ENCODE measurements at places on chromosomes 11 and 22.
A peak's percentile ranks its signal among the peaks of the same experiment; 100 is the strongest.

GRCh38 chr11:41334007-41334933 lies 125.2 kb downstream of the LRRC4C start:
- DNase-seq: no peak

- peak; percentile 56 for DNase-seq
Measured at GRCh38 chr11:71252770-71253730, 673 bp upstream of the SHANK2 start.

DNA sequence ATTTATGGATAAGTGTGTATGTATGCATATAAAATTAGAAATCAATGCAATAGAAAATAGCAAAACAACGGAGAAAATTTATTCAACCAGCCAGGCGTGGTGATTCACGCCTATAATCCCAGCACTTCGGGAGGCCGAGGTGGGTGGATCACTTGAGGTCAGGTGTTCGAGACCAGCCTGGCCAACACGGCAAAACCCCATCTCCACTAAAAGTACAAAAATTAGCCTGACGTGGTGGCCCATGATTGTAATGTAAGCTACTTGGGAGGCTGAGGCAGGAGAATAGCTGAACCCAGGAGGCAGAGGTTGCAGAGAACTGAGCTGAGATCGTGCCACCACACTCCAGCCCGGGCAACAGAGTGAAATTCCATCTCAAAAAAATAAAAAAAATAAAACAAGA lies 5.5 kb downstream of the KRTAP5-6 start:
- no peak for DNase-seq

DNA sequence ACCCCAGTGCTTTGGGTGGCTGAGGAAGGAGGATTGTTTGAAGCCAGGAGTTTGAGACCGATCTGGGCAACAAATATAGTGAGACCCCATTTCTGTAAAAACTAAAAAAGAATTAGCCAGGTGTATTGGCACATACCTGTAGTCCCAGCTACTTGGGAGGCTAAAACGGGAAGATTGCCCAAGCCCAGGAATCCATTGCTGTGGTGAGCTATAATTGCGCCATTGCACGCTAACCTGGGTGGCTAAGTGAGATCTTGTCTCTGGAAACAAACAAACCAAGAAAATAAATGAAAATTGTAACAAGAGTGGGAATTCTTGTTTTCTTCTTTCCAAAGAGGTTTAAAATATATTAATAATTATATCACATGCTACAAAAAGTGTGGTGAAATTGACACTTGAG lies 52.9 kb downstream of the DEPDC5 start:
- DNase-seq: no peak

GRCh38 chr22:24442352-24442744 lies 14.9 kb downstream of the ADORA2A start:
- no peak for DNase-seq

GRCh38 chr11:61034704-61035525 lies 63.4 kb downstream of the CD6 start:
- no peak for DNase-seq

DNA sequence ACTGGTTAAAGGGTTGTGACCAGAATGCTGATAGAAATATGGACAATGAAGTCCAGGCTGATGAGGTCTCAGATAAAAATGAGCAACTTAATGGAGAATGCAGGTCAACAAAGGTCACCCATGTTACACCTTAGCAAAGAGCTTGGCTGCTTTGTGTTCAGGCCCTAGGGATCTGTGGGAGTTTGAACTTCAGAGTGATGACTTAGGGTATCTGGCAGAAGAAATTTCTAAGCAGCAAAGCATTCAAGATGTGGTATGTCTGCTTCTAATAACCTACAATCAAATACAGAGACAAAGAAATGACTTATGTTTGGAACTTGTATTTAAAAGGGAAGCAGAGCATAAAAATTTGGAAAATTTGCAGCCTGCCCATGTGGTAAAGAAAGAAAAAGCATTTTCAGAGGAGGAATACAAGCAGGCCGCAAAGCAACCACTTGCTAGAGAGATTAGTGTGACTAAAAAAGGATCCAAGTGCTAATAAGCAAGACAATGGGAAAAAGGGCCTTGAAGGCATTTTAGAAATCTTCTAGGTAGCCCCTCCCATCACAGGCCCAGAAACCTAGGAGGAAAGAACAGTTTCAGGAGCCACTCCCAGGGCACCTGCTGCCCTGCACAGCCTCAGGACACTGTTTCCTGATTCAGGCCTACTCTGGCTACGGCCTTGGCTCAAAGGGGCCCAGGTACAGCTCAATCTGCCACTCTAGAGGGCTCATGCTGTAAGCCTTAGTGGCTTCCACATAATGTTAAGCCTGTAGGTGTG lies 41.3 kb downstream of the TNKS1BP1 start:
- DNase-seq: no peak

DNA sequence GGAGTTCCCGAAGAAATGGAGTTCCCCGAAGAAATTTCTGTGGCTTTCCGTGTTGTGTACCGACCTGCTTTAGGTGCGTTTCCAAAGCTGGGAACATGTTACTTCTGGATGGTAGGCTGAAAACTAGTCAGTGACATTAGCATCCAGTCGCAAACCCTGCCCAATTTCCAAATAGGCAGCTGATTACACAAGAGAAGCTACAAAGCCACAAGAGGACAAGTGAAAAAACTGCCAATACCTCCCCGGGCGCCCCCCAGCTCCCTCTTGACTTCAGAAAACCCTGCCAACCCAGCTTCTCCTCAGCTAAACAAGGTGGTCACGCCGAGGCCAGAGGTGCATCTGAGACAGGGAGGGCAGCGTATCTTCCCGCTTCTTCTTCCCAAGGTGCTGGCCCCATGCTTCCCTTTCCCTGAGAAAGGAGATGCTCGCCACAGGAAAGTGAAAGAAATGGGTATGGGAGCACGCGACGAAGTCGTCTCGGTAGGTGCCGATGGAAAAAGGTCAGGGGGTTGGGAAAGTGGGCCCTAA lies 551 bp downstream of the AGBL2 start:
- DNase-seq: peak; percentile 21

DNA sequence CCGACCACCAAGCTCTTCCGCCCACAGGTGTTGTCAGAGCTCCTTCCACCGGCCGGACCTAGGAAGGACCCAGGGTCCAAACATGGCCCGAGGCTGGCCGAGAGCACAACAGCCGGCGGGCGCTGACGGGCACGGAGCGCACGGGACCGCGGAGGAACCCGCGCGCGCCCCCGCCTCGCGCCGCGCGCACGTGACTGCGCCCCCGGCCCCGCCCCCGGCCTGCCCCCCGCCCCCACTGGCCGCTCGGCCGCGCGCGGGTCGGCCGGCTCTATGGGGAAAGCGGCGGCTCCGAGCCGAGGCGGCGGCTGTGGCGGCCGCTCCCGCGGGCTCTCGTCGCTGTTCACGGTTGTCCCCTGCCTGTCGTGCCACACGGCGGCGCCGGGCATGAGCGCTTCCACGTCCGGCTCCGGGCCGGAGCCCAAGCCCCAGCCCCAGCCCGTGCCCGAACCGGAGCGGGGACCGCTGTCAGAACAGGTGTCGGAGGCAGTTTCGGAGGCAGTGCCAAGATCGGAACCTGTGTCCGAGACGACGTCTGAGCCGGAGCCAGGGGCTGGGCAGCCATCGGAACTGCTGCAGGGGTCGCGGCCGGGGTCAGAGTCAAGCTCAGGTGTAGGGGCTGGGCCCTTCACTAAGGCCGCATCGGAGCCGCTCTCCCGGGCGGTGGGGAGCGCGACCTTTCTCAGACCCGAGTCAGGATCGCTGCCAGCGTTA lies at the start of gene OSBP2:
OSBP2 (plus strand) TSS at position 235 of the 711 bp plus-strand sequence; CDS start at position 271, 36 bp downstream.
- peak; percentile 12 for DNase-seq

DNA sequence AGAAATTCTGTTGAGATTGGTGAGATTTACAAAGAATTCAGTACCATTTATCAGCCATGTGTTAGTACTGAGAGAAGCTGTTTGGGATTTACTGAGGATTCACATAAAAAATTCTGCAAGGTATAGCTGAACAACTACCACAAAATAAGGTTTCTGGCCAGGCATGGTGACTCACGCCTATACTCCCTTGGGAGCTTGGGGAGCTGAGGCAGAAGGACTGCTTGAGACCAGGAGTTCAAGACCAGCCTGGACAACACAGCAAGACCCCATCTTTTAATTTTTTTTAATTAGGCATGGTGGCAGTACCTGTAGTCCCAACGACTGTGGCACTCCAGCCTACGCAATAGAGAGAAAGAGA lies 86.7 kb downstream of the SIK3 start:
- no peak for DNase-seq

DNA sequence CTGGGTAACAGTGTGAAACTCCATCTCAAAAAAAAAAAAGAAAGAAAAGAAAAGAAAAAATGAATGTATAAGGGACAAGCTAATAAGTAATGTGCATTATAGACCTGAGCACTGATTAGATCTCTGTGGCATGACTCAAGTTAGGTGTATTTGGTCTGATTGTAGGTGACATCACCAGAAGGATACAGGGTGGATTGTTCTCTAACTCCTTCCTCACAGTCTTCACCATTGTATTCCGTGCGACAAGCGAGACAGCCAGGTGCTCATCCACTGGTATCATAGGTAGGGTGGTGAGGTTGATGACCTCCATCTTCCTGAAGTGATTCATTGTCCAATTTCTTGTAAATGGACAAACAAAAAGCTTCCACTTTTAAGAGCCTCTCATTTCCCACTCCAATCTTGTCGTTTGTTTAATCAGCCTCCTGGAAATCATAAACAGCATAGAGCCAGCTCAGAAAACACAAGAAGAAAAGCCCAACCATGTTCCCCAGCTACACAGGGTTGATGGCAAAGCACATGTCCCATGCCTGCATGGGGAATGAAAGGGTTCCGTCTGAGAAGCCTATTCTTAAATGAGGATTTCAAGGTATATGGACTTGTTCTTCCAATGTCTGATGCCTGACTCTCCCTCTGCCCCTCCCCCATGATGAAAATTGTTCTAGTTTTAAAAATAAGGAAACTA lies 6.2 kb downstream of the FAM227A start:
- no peak for DNase-seq

DNA sequence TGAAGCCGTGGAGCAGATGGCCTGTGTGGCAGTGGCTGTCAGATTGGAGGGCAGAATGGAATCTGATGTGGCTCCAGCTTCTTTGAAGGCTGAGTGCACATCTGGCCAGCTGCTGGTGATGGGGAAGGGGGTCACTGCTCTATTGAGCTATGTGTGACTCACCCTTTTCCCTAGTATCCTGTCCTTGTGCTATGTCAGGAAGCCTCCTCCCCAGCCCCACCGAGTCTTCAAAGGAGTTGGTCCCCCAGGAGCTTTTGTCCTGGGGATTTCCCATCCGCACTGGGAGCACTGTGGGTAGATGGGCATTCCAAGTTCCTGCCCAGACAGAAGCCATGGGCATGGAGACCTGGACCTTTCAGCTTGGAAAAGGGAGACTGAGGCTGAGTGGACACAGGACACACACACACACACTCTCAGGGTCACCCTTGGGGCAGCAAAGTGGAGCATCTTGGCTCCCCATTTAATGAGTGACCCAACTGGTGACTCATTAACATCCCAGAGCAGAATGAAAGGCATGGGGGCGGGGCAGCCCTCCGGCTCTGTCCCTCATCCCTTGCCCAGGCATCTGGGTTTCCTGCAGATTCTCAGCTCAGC lies 3.3 kb downstream of the SERPINH1 start:
- no peak for DNase-seq

- no peak for DNase-seq
Measured at GRCh38 chr11:44529895-44530412, 35.5 kb upstream of the CD82 start.

GRCh38 chr11:77402218-77402556 lies 71.7 kb downstream of the PAK1 start:
- DNase-seq: peak; percentile 79

- peak; percentile 75 for DNase-seq
Measured at GRCh38 chr11:95035316-95035715, 10.3 kb downstream of the KDM4E start.

DNA sequence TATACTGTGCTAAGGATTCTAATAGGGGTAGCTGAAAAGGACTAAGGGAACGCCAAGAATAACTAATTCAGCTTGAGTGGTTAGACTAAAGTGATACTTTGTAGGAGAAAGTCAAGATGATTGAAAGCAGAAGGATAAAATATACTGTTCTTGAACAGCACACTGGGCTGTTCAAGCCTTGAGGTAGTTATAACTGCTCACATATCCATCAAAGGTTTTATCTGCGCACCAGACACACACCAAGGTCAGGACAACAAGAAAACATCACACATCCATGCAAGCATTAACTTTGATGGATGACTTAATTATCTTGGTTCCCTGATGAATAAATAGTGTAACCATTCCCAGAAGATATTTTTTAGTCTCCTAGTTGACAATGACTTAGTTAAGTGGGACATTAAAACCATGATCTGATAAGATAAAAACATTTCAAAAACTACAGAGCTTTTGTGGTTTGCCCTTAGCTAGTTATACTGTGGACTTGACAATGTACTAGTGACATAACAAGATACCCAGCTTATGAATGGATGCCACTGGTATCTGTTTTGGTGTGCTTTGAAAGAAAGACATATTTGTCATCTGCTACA lies 728.9 kb downstream of the JRKL start:
- DNase-seq: no peak

DNA sequence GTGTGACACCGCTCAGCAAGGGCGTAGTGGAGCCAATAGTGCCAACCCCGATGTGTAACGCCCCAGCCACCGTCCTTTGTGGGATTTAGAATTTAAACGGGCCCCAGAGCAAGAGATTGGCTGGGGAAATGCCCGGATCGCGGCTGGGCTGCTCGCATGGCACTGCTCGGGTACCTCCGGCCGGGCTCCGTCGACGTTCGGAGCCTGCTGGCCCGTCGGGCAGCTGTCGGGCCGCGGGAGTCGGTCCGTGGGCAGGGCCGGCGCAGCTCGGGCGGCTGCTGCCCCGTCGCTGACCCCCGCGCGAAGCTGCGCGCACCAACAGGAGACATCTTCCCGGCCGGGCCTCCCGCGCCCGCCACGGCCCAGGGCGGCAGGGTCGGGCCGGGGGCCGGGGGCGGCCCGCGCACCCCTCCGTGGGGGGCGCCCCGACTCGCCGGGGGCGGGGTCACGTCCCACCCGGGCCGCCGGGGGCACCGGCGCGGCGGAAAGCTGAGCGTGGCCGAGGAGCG lies 1.3 kb upstream of the KDM2A start:
- DNase-seq: no peak

DNA sequence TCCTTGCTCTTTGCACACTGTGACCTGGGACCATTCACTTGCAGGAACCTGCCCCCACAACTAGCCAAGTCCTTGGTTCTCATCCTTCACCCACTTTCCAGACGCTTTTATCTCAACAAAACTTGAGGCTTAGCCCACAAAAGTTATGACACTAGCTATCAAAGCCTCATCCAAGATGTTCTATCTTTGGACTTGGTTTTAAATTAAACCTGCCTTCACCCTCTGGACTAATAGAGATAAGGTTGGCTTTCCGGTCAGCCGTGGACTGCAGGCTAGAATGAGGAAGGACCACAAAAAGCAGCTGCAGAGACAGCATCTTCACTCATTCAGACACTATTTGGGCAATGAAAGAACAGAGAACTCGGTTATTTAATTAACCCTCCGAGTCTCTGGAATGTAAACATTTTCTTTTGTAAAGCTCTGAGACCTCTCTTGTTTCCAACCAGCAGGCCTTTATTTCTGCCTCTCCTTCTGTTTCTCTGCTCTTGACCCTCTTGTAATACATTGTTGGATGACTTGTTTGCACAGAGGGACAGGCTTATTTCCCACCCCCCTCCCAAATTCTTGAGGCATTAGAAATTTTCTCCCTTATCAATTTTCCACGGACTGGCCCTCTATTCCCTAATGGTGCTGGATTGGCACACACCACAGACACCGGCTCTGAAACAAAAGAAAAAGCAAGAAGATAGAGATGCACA lies 41.4 kb downstream of the ARL14EP start:
- no peak for DNase-seq

- no peak for DNase-seq
Measured at GRCh38 chr11:88035271-88035670, 140.0 kb downstream of the RAB38 start.
